ENCODE measurements at places on chromosomes 4 and X. TPM values are rescaled to one million over a fixed set of nuclear protein-coding genes. Genes with fewer than 3 reads are reported as not detected.

DNA sequence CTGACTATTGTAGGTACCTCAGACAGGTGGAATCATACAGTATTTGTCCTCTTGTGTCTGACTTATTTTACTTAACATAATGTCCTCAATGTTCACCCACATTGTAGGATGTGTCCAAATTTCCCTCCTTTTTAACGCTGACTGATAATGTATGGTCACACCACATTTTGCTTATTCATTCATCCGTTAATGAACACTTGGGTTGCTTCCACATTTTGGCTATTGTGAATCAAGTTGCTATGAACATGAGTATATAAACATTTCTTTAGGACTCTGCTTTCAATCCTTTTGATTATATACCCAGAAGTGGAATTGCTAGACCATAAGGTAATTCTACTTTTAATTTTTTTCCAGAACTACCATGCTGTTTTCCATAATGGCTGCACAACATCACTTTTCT, 87.0 kb upstream of the NDP start:
- H3K4me3 ChIP-seq = no peak overlapping the region
- no peak for DNase-seq
- no peaks in the 10 kb centered on the region for H3K4me1 ChIP-seq
- H3K27ac ChIP-seq = no peak overlapping the region
- no peaks in the 10 kb centered on the region for H3K36me3 ChIP-seq

- H3K27ac ChIP-seq = no peak overlapping the region
- no peaks in the 10 kb centered on the region for H3K36me3 ChIP-seq
- DNase-seq = no peak
- no peaks in the 10 kb centered on the region for H3K27me3 ChIP-seq
Observed at GRCh38 chr4:152309418-152309817, 226.5 kb downstream of the FBXW7 start.

- no peak overlapping the region for H3K4me3 ChIP-seq
- H3K4me1 ChIP-seq = peaks cover 32% of the 10 kb centered on the region
- H3K27me3 ChIP-seq = no peaks in the 10 kb centered on the region
- H3K27ac ChIP-seq = peak overlapping the region; percentile 58
Observed at GRCh38 chr4:123876143-123876542, 479.5 kb downstream of the SPRY1 start.

GRCh38 chr4:123248085-123248659, 148.4 kb upstream of the SPRY1 start:
- H3K4me3 ChIP-seq = no peak overlapping the region
- no peaks in the 10 kb centered on the region for H3K27me3 ChIP-seq
- H3K27ac ChIP-seq = no peak overlapping the region
- H3K4me1 ChIP-seq = peaks cover 67% of the 10 kb centered on the region
- H3K36me3 ChIP-seq = no peaks in the 10 kb centered on the region

- H3K36me3 ChIP-seq = no peaks in the 10 kb centered on the region
- H3K27me3 ChIP-seq = peaks cover 3% of the 10 kb centered on the region
- no peak for DNase-seq
- H3K4me3 ChIP-seq = no peak overlapping the region
- H3K4me1 ChIP-seq = peaks cover 24% of the 10 kb centered on the region
Observed at GRCh38 chr4:80179637-80180161, 17.6 kb upstream of the PRDM8 start.

GRCh38 chr4:83238393-83239248, 46.0 kb downstream of the COQ2 start:
- no peaks in the 10 kb centered on the region for H3K4me1 ChIP-seq
- H3K36me3 ChIP-seq = no peaks in the 10 kb centered on the region
- no peak overlapping the region for H3K4me3 ChIP-seq
- H3K27me3 ChIP-seq = no peaks in the 10 kb centered on the region
- no peak overlapping the region for H3K27ac ChIP-seq

Gene ATP8A1
- total RNA-seq = 18.9 TPM

Gene RHOXF2B
- not detected for total RNA-seq

Gene SATL1
- total RNA-seq = not detected

Gene CSN1S1
- total RNA-seq = not detected

Gene TCEAL7
- 5.3 TPM for total RNA-seq

Gene MAMLD1
- total RNA-seq = 2.2 TPM
